ENCODE measurements at places on chromosomes 5 and 9.

DNA sequence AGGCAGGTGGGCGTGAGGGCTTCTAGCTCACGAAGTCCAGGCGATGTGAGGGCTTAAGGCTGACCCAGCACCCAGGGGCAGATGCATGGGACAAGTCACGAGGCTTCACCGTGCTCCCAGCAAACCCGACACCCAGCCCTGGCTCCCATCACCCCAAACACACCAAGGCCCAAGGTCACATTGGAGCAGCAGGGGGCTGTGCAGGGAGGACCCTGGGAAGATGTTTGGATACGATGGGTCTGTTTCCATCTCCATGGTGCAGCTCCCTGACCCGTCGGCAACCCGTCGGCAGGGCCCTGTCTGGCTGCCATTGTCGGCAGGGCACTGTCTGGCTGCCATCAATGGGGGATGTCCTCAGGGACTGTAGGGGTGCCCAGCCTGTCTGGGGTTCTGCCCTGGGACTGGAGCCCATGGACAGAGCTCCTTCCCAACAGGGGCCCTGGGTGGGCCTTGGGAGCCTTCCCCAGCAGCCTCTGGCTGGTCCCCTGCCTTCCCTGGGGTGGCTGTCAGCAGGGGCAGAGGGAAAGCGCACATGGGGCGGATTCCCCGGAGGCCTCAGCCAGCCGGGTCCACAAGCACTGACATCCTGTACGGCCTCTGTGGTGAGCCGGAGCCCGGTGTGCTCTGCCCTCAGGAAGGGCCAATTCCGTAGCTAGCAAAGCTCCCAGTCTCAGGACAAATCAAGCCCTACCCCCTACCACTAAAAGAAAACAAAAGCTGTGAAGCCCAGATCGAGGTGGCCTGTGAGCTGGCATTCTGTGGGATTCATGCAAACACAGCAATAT is 47.1 kb downstream of the NACC2 start:
- no peak for DNase-seq

- peak; percentile 19 for DNase-seq
Measured at GRCh38 chr5:133347039-133347438, 265.3 kb downstream of the FSTL4 start.

GRCh38 chr9:1303932-1304331 is 253.8 kb downstream of the DMRT2 start:
- DNase-seq = no peak

- peak; percentile 47 for DNase-seq
Measured at GRCh38 chr9:89311346-89312221, 589 bp downstream of the CKS2 start.

- peak; percentile 40 for DNase-seq
Measured at GRCh38 chr5:111254613-111255012, 30.4 kb downstream of the CAMK4 start.

GRCh38 chr5:111172504-111172903 is 51.7 kb upstream of the CAMK4 start:
- no peak for DNase-seq

DNA sequence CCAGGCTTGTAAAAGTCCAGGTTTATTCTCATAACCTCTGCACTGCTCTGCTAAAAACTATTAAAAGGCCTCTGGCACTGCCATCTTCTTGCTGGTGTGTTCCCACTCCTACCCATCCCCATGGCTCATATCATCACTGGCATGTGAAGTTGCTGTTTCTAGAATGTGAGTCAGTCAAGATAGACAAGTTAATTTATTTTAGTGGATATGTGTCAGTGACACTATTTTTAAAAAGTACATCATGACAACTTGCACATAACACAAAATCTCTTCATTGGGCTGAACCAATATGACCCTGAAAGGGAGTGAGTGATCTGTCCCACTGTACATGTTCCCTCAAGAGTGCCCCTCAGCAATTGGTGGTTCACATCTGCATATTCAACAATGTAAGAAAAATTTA is 299.7 kb downstream of the NFIB start:
- no peak for DNase-seq

- DNase-seq = no peak
Measured at GRCh38 chr5:179913461-179913860, 5.8 kb upstream of the TBC1D9B start.

DNA sequence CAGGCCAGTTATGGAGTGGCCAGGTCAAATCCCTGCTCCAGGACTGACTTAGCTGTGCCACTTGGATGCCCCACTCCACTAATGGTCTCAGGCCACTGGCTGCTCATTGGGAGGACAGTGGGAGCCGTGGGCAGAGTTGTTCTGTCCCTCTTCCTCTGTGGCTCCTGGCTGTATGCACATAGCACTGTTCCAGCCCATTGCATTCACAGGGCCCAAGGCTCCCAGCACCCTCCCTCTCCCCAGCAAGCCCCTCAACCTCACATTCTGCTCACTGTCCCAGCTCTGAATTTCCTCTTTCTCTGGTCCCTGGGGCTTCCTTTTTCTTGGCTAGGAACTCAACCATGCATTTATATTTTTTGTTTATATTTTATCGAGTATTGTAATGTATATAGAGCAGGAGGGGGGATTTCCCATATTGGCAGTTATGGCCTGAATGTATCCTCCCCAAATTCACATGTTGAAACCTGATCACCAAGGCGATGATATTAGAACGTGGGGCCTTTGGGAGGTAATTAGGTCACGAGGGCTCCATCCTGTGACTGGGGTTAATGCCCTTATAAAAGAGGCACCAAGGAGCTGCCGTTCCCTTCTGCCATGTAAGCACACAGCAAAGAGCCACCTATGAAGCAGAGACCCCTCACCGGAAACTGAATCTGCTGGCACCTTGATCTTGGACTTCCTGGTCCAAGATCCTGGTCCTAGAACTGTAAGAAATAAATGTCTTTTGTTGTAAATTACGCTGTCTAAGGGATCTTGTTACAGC is 17.0 kb upstream of the MVB12B start:
- DNase-seq = no peak

GRCh38 chr5:73019766-73020165 is 63.9 kb downstream of the FCHO2 start:
- no peak for DNase-seq

GRCh38 chr9:34606905-34607304 is 5.0 kb downstream of the RPP25L start:
- no peak for DNase-seq

DNA sequence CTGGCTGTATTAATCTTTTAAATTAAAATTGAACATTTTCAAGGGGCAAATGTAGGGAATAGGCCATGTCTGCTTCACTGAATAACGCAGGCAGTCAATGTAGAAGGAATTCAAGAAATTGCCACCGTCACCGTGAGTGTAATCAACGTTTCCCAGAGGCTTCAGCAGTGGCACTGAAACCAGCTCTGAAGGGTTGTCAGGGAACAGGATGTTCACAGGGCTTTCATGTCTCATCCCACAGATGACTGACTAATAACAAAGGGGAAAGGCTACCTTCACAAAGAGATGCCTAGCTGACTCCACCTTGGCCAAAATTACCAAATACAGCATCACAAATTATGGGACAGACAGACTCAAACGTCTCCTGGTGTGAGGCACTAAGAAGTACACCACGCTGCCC is 70.4 kb upstream of the SIMC1 start:
- DNase-seq = no peak

GRCh38 chr5:56856541-56857178 is 41.3 kb downstream of the MAP3K1 start:
- no peak for DNase-seq

DNA sequence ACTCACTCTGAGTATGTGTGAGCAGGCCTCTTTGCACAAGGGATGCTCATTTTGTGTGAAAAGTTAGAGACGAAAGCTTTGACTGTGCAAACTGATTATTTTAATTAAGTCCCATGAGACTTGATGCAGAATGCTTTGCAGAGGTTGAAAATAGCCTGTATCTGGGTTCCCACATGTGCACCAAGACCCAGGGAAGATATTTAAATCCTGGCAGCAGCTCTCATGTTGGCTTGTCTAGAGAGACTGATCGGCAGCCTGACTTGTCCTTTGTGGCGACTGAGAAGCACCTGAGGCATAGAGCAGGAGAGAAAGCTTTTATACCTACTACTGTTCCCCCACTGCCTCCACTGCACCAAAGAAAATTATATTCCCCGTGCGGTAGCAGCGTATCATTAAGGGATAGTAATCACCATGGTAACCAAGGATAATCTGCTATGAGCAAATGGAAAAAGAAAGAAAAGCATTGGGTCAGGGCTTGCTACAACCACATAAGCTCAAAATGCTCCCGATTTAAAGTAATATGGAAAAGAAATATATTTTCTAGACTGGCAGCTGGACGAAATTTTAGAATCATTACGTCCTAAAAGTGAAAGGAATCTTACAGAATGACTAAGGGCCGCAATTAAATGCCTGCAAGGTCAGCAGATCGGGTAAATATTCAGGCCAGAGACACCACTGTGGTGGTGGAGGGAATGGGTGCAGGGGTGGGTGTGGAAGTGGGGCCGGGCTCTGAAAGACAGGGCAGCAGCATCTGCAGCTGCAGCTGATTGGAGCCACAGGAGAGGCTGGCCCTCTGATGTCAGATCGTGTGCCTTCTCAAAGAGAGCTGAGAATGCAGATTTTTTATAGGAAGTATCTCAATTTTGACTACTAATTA is 135.3 kb upstream of the EPB41L4A start:
- no peak for DNase-seq

- no peak for DNase-seq
Measured at GRCh38 chr5:129172580-129172979, 78.0 kb downstream of the ISOC1 start.

- DNase-seq = no peak
Measured at GRCh38 chr9:98993570-98993945, 49.9 kb downstream of the COL15A1 start.

GRCh38 chr9:130756037-130756436 is 62.5 kb downstream of the EXOSC2 start:
- DNase-seq = no peak

GRCh38 chr5:24294333-24294732 is 350.4 kb downstream of the CDH10 start:
- no peak for DNase-seq

GRCh38 chr5:141121563-141121962 is at the start of gene PCDHB4:
Gene PCDHB4 (plus strand): TSS chr5:141121818. CDS start chr5:141121999, 181 bp downstream.
- no peak for DNase-seq

GRCh38 chr9:113548221-113549041 is 84.9 kb downstream of the RGS3 start:
- DNase-seq = peak; percentile 22

DNA sequence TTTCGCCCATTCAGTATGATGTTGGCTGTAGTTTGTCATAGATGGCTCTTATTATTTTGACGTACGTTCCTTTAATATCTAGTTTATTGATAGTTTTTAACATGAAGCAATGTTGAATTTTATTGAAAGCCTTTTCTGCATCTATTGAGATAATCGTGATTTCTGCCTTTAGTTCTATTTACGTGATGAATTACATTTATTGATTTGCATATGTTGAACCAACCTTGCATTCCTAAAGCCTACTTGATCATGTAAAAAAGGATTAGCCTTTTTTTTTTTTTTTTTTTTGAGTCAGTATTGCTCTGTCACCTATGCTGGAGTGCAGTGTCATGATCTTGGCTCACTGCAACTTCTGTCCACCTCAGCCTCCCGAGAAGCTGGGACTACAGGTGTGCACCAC is 25.1 kb downstream of the ITK start:
- no peak for DNase-seq

GRCh38 chr9:35603506-35603985 is 1.5 kb upstream of the TESK1 start:
- DNase-seq = no peak

GRCh38 chr5:148343603-148344487 is 8.5 kb downstream of the SPINK9 start:
- no peak for DNase-seq

GRCh38 chr9:120592210-120592609 is 12.2 kb upstream of the CDK5RAP2 start:
- no peak for DNase-seq

GRCh38 chr5:117752403-117752802 is 1177.8 kb upstream of the SEMA6A start:
- DNase-seq = no peak

- DNase-seq = no peak
Measured at GRCh38 chr5:90861843-90862586, 303.4 kb downstream of the ADGRV1 start.

GRCh38 chr9:132878695-132879456 is at the start of gene SPACA9:
Gene SPACA9 (plus strand): TSS chr9:132878898. CDS start chr9:132883948, 5,050 bp downstream.
- DNase-seq = peak; percentile 13

- no peak for DNase-seq
Measured at GRCh38 chr5:18048449-18048848, 414.2 kb downstream of the TAF11L14 start.

DNA sequence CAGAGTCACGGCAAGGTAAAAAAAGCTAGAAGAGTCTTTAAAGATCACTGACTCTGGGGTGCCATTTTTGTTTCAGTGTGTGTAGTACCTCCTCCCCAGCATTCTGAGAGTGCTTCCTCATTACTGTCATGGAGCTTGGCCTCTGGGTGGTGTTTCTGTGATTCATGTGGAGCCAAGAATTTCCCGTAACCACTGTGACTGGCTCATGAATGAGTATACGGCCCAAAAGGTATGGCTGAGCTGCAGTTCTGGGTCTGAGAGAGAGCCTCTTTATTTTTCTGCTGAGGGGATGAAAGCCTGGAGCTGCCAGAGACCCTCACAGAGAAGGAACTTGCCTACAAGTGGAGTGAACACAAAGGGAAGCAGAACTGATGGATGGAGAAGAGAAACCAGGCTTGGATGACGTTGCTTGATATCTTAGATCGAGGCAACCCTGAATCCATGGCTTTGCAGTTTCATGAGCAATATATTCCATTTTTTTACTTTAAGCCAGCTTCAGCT is 85.6 kb downstream of the PTTG1 start:
- no peak for DNase-seq

- DNase-seq = no peak
Measured at GRCh38 chr5:173327948-173328843, at the start of gene STC2. Gene STC2 (minus strand): TSS chr5:173328414. CDS start chr5:173328193, 221 bp downstream.

DNA sequence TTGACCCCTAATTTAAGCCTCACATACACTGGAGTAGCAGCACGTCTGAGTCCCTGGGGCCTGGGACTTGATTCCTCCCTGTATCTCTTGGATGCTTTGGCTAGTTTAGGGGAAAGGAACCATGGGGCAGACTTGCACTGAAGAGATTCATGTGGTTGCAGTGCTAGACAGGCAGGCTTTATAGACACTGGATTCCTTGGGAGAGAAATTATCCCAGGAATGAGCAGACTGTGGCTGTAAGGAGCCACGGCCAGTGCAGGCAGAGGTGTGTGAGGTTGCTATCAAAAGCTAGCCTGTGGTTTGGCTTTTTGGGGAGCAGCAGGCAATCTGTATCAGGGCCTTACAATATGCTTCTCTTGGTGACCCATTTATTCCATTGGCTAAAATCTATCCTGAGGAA is 20.5 kb upstream of the PITX1 start:
- DNase-seq = no peak

GRCh38 chr5:92852219-92852618 is 728.8 kb downstream of the NR2F1-AS1 start:
- no peak for DNase-seq

DNA sequence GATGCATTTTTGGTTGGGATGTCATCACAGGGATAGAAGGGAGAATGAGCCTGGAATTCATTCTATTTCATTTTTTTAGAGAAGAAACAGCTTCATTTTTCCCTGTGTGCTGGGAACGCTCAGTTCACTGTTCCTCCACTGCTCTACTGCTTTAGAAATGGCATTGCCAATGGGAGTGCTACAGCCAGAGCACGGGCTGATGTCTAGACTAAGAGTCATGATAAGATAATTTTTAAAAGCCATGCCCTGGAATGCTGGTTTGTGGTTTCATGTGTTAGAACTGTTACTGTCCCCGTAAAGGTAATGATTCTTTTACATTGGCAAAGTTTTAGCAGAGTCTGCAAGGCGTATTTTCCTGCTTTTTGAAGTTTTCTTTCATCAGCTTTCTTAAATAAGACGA is 119.6 kb downstream of the SEMA6A start:
- no peak for DNase-seq

- DNase-seq = peak; percentile 70
Measured at GRCh38 chr5:35803191-35803651, 53.5 kb upstream of the IL7R start.

GRCh38 chr9:84235511-84235910 is 105.0 kb downstream of the SLC28A3 start:
- DNase-seq = no peak

All from OCI-LY7 (cell line).